ENCODE measurements at places on chromosomes 16 and 17.

DNA sequence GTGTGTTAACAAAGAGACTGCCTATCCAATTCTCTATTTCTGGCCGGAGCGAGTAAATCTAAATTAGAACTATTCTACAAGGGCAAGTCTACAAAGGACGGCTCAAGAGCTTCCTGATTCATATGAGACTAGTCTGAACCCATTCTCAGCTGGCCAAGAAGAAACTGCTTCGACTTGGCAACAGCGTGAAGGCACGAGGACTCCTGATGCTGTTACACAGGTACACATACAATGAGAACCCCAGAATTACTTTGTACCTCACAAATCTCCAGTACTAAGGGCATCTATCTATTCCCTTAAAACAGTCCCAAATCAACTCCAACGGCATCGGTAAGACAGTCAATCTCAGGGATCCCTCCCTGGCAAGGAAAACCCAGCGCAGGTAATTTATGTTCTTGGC lies 1.5 kb downstream of the CRK start:
- DNase-seq: no peak

DNA sequence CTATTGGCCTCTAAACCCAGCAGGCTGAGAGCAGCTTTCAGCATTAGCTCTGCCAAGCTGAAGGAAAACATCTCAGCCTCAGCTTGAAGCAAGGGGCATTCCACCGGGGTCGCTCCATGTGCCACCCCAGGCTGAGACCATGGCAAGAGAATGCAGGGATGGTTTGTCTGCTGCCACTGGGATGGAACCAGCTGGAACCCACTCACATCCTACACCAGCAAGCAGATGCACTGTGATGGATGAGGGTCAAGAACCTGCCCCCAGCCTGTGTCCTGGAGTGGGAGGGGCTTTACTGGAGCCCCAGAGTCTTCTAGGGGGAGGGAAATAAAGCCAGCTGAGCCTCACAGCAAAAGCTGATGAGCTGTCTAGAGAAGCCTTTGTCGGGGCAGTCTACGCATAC lies 51.9 kb downstream of the C16orf95 start:
- DNase-seq: no peak

- DNase-seq: no peak
Measured at GRCh38 chr16:28839899-28840298, 6.2 kb downstream of the TUFM start.

GRCh38 chr16:49855822-49856671 lies at the start of gene ZNF423:
Gene ZNF423 (minus strand): TSS chr16:49856112. CDS start chr16:49855774, 338 bp downstream.
- no peak for DNase-seq

GRCh38 chr17:50352693-50353599 lies 7.0 kb downstream of the XYLT2 start:
- no peak for DNase-seq

DNA sequence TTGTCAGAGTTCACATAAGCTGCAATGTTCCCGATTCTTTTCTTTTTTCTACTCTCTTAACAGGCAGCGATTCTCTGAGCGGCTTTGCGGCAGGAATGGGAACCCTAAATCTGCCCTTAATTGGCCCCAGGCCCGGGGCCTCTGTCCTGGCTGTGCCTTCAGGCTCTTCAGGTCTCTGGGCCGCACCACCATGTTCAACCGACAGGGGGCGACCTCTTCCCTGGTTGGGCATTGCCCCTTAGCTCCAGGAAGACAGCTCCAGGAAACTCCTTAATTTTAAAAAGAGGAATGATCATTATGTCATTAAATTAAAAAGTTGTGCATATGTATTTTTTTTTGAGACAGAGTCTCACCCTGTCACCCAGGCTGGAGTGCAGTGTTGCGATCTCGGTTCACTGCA lies 20.3 kb downstream of the CACNG5 start:
- DNase-seq: no peak

GRCh38 chr16:20042848-20043247 lies 30.8 kb downstream of the GPR139 start:
- no peak for DNase-seq

DNA sequence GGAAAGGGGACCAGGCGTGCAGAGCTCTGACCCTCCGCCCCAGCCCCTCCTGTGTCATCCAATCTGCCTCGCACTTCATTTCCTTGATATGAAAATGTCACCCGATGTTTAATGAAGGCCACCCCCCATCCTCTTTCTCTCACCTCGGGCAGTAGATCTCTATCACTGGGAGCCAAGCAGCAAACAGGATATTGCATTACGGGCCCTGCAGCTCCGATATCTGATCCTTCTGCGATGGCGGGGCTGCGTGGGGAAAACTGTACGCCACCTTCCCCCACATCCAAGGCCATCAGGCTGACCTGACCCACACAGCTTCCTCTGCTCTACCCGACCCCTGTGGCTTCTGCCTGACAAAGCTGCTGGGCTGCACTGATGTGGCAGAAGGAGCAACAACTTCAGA lies 74.9 kb downstream of the DYNLRB2 start:
- DNase-seq: no peak

DNA sequence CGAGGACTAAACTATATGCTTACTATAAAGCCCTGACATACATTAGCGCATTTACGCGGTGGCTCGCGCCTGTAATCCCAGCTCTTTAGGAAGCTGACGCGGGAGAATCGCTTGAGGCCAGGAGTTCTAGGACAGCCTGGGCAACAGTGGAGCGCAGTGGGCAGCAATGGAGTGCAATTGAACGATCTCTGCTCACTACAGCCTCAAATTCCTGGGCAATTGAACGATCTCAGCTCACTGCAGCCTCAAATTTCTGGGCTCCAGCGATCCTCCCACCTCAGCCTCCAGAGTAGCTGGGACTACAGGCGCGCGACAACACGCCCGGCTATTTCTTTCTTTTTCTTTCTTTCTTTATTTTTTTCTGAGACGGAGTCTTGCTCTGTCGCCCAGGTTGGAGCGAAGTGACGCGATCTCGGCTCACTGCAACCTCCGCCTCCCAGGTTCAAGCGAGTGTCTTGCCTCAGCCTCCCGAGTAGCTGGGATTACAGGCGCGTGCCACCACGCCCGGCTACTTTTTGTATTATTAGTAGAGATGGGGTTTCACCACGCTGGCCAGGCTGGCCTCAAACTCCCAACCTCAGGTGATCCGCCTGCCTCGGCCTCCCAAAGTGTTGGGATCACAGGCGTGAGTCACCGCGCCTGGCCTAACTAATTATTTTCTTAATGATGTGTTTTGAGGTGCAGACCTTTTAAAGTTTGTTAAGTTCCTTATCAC lies 506 bp upstream of the COG7 start:
- no peak for DNase-seq

DNA sequence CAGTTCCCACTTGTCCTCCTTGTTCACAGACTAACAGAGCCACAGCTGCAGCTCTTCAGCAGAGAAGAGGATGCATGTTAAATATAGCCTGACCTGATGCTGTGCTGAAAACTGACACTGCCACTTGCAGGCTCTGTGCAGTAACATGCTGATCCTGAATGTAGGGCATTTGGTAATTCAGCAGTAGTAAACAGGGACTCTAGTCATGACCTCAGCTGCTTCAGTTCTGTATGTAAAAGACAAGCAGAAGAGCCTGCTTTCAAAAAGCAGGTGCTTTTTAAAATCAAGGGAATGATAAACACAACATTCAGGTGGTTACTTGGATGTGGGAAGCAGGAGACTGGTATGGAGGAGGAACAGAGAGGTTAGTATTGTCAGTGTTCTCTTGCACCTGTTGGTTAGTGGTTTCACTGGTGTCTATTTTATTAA lies 33.8 kb downstream of the ESRP2 start:
- no peak for DNase-seq

- peak; percentile 60 for DNase-seq
Measured at GRCh38 chr17:64200080-64201032, 62.7 kb downstream of the TEX2 start.

- DNase-seq: no peak
Measured at GRCh38 chr16:57020651-57021050, 31.3 kb downstream of the NLRC5 start.

- peak; percentile 60 for DNase-seq
Measured at GRCh38 chr17:4903051-4903818, at the start of gene CHRNE. Gene CHRNE (minus strand): TSS chr17:4903098. CDS start chr17:4903063, 35 bp downstream.

All from fibroblast of skin of right quadriceps (primary cell).